ENCODE measurements at places on chromosomes 1 and 21. TPM values are rescaled to one million over a fixed set of nuclear protein-coding genes. Genes with fewer than 3 reads are reported as not detected.

DNA sequence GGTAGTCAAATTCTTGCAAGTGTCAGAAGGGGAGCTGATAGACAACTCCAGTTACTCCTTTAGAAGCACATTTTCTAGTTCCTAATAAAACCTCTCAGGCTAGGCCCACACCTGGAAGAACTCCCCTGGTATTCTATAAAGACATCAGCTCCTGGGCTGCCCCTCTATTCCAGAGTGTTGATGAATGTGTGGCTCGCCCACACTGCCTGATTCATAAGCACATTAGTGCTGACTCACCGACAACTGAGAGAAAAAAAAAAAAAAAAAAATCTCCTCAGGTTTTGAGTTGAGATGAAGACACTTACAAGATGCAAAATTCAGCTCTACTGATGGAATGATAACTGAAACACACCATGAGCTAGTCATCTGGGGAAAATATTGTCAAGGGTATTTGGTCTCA is 188.1 kb downstream of the TNR start:
- DNase-seq = peak; percentile 7

- no peak for DNase-seq
Measured at GRCh38 chr1:183276386-183277080, 90.5 kb downstream of the LAMC2 start.

GRCh38 chr1:25890239-25891034 is 14.9 kb upstream of the PAQR7 start:
- no peak for DNase-seq

DNA sequence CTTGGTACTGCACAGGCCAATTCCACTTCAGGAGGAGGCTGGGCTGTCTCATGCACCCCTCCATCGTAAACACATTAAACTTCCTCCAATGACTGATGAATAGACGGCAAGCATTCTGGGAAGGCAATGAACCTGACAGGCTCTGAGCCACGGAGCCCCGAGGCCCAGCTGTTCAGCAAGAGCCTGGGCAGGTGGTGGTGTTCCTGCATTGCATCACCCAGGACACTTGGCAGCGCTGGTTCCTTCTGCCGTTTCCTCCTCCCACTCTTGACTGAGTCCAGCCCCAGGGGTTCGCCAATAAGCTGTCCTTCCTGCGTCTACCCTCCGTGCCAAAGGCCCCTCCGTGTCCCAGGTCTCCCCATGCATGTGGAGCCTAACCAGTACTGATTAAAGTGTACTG is 109.8 kb downstream of the JAK1 start:
- no peak for DNase-seq

- no peak for DNase-seq
Measured at GRCh38 chr1:193213998-193214397, 27.6 kb upstream of the B3GALT2 start.

- DNase-seq = no peak
Measured at GRCh38 chr1:84350104-84350503, 48.2 kb upstream of the DNASE2B start.

- no peak for DNase-seq
Measured at GRCh38 chr21:46183910-46184624, at the start of gene SPATC1L. Gene SPATC1L (minus strand): TSS chr21:46184459. CDS start chr21:46182816, 1,643 bp downstream.

DNA sequence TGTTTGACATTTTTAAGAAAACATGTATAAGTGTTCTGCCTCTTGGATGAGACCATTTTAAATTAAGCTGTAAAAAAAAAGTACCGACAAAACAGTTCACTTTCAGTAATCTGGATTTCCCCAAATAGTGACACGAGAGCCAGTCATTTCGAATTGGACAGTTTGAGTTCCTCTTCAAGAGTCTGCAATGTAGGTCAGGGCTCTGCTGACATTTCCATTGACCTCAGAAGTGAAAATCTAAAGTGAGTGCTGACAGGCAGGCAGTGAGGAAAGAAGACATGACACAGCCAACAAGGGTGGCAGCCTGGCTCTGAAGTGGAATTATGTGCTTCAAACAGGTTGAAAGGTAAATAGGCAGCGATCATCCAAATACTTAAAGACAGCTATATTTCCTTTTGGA is at the start of gene IL23R:
Gene IL23R, plus strand, starts transcription at position 259 of the 400 bp plus-strand sequence. CDS start 1,667 bp downstream, outside the sequence.
- no peak for DNase-seq

DNA sequence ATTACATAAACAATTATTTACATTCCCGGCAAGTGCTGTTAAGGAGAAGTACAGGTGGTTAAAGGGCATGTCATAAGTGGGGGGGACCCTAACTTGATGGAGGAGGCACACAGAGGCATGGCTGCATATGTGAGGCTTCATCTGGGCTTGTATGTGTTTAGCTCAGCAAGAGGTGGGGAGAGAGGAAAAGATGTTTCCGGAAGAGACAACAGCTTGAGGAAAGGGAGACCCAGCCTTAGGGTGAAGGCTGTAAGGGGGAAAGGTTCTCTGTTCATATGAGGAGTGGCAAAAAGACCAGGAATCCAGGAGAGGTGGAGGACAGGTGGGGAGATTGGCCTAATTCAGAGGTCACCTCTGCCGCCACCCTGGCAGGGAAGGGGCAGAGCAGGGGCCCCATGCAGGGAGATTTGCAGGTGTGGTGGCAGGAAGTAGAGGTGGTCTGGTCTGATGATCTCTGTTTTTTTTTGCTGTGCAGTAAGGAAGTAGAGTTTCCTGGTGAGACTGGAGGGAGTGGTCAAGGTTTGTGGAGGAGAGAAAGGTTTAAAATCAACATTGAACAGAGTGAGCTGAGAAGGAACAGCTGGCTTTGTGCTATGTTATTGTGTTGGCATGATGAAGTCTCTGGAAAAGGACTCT is 9.0 kb downstream of the TRAF5 start:
- DNase-seq = no peak

DNA sequence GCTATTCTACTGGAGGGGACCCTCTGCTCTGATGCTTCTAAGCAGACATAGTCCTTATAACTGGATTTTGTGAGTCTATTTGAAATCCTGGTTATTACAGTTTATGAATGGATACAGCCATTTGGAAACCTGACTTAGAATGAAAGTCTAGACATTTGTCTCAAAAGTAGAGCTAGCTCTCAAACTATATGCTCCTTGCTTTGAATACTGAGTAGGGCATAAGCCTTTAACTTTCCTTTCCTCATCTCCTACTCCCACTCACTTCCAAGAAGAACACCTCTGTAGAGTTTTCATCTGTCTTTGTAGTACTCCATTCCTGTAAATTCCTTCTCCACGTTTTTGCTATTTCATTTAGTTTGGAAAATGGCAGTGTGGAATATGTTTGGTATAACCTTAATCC is 9.0 kb upstream of the ARID1A start:
- no peak for DNase-seq

DNA sequence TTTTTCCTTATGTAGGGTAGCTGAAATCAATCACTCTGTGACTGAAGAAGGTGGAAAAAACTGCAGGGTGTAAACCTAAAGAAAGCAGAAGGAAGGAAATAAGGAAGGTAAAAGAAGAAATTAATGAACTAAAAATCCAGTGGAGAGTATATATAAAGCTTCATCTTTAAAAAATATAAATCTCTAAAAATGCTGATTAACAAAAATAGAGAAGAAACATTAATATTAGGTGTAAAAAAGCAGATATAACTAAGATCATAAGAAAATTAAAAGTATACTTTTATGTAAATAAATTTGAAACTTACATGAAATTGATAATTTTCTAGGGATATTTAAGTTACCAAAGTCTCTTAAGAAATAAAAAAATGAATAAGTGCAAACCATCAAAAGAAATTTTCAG is 159.8 kb downstream of the GALNT2 start:
- DNase-seq = no peak

- DNase-seq = peak; percentile 71
Measured at GRCh38 chr1:37410105-37410504, 64.3 kb upstream of the ZC3H12A start.

- no peak for DNase-seq
Measured at GRCh38 chr1:235784950-235785349, 81.8 kb downstream of the LYST start.

- DNase-seq = no peak
Measured at GRCh38 chr21:44784810-44785209, 16.8 kb downstream of the UBE2G2 start.

- DNase-seq = no peak
Measured at GRCh38 chr1:247961791-247962190, 3.2 kb upstream of the OR2AK2 start.

- DNase-seq = no peak
Measured at GRCh38 chr1:25009671-25010262, 79.7 kb upstream of the RUNX3 start.

DNA sequence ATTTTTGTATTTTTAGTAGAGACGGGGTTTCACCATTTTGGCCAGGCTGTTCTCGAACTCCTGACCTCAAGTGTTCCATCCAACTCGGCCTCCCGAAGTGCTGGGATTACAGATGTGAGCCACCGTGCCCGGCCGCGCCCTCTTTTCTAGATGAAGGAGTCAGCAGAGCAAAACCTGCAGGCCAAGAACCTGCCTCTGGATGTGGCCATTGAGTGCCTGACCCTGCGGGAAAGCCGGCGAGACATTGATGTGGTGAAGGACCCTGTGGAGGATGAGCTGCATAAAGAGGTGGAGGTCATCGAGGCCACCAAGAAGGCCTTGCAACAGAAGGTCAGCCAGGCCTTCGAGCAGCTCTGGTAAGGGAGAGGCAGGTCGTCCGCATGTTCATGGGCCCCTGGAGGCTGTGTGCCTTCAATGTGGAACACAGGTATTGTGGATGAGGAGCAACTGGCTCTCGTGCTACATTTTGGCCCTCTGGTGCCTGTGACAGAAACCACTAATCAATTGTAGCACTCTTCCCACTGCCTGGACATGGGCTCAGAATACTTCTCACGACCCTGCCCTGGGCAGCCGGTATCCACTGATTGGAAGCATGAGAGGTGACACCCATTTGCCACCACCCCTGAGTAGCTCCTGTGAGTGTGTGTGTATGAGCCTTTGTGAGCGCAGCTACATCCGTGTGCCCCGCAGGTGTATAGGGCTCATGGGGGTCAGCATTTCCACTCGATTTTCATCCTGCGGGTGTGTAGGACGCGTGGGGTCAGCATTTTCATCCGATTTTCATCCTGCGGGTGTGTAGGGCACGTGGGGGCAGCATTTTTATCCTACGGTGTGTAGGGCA is 2.0 kb downstream of the TEKT2 start:
- no peak for DNase-seq

DNA sequence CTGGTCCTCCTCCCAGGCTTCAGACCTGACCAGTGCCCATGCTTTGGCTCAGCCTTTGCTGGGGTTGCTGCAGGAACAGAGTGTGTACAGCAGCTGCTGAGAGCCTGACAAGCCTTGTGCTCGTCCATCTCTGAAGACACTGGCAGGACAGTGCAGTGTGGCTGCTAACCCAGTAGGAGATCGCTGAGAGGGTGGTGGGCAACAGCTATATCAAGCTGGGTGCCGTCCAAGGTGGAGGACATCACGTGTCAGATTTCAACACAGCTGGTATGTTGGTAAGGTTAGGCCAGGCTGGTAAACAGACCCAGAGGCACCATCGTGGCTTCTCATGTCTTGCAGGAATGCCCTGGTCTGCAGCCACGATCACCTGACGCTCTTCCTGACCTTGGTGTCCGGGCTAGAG is 17.9 kb upstream of the SLC25A34 start:
- DNase-seq = no peak

- no peak for DNase-seq
Measured at GRCh38 chr1:220344745-220345144, 72.5 kb upstream of the RAB3GAP2 start.

Gene C1orf159
- 5.5 TPM for total RNA-seq

Gene ELAVL4
- total RNA-seq = 91.4 TPM

Gene RNF2
- total RNA-seq = 143 TPM

Gene EPHA2
- 1.1 TPM for total RNA-seq

Gene KCNT2
- 50.1 TPM for total RNA-seq

Gene C1QB
- total RNA-seq = 4.8 TPM

Gene ATP6V1G3
- total RNA-seq = not detected

Gene TSSK3
- not detected for total RNA-seq

Gene GFI1
- not detected for total RNA-seq

Gene TFF1
- total RNA-seq = not detected

Gene CCDC17
- 0.47 TPM for total RNA-seq

Gene SHISAL2A
- total RNA-seq = not detected

Gene PIGK
- 30.7 TPM for total RNA-seq

Gene TRIM46
- total RNA-seq = 21.1 TPM

Gene AVPR1B
- not detected for total RNA-seq
